SIG-M5 (cell line): ENCODE measurements at places on chromosomes 5 and 9.

- DNase-seq, result no peak
These were observed 72.3 kb downstream of the ZNF366 start for GRCh38 chr5:72434781-72435437.

DNA sequence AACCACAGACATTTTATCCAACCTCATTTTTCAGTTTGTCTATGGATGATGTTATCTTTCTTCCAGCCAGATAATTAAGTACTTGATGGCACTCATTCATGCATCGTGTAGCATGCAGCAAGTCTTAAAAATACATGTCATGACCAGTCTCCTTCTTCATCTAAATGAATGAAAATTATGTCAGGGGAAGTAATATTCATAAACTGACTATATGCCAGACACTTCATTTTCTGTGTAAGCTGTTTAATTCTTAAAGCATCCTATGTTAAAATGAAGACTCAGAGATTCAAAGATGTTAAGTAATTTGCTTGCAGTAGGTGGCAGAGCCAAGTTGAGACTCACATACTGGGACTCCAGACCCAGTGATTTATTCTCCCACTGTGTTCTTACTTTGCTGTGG lies 181.7 kb upstream of the CD180 start:
- DNase-seq, result no peak

DNA sequence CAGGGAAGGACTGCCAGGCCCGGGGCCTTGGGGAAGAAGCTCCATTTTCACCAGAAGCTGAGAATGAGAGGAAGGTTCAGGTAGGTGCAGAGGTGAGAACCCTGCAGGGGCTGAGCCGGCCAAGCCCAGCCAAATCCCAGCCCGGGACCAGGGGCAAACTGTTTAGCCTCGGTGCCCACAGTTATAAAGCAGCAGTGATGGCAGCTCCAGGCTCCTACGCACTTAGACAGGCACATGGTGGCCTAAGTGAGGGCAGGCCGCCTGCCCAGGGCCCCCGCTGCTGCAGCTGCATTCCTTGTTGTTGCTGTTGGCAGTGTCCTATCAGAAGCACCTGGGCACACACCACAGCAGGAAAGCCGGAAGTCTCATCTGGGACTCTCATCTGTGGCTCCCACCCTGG lies 159.9 kb upstream of the FOXD4L5 start:
- DNase-seq, result no peak

DNA sequence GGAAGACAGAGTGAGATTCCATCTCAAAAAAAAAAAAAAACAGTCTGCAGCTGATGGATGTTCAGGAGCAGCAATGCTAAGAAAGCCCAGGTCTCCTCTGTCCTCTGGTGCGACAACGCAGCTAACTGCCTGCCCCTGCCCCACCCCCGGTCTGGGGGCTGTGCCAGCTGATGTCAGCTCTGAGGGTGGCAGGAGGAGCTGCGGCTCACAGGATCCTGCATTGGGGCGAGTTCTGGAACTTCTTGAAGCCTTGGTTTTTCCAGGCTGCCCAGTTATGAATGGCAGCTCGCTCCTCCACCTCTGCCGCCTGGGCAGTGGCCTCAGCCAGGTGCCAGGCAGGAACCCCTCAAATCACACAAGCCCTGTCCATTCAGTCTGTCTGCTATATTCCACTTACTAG lies 113.5 kb downstream of the ROR2 start:
- DNase-seq, result no peak

GRCh38 chr5:14362491-14362890 lies 219.1 kb upstream of the OTULINL start:
- no peak for DNase-seq

GRCh38 chr5:56018832-56019231 lies 24.1 kb upstream of the IL6ST start:
- DNase-seq, result no peak

GRCh38 chr5:177427919-177428573 lies 1.6 kb downstream of the GRK6 start:
- no peak for DNase-seq

DNA sequence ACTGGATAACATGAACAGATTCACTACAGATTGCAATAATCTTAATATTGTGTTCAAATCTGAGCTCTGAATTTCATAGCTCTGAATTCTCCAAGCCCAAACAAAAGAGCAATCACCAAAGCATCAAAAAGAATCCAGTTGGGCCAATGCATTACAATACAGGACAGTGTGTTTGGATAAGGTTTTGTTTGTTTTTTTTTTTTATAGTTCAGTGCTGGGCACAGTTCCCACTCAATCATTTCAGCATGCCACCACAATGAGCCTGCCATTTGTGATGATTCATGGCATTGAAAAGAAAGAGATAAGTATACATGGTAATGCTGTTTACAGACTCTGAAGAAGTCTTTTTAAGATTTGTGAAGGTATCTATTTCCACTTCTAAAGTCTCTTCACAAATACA lies 1.7 kb upstream of the HTR1A start:
- no peak for DNase-seq

DNA sequence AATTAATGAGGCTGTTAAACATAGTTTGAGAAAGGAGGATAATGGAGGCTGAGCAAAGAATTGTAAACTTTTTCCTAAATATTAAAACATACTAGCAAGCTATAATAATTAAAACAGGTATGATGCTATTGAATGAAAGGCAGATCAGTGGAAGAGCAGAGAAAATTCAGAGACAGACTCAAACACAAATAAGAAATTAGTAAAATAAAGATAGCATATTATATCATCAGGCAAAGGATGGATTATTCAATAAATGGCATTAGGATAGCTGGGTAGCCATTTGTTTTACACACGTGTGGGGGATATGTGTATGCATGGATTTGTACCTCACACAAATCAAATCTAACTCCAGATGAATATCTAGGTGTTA lies 50.6 kb downstream of the MRPS27 start:
- DNase-seq, result no peak

- no peak for DNase-seq
These were observed 1.0 kb downstream of the ELAVL2 start for GRCh38 chr9:23824830-23825591.

- no peak for DNase-seq
These were observed 247.7 kb upstream of the ANKRD55 start for GRCh38 chr5:56480705-56481427.

DNA sequence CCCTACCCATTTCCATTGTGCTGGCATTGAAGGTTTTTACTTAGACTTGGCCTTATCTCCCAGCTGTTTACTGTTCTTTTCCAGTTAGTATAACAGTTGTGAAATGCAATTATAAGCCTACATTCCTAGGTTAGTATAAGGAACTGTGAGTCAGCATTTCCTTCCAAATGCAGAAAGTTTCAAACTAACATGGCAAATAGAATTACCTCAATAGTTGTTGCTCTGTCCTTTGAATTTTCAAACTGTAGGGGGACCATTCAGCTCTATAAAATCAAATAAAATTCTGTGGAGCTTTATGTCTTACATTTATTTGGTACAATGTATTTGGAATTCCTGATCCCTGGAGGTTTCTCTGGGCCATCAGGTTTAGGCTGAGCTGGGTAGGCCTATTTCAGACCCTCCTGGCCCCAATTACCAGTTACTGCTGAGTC lies 47.2 kb downstream of the ARHGEF28 start:
- DNase-seq, result no peak

GRCh38 chr9:136710543-136710942 lies 1.8 kb upstream of the DIPK1B start:
- DNase-seq, result no peak
